NCI-H1930 (cell line): ENCODE measurements at places on chromosomes 1 and 21.

DNA sequence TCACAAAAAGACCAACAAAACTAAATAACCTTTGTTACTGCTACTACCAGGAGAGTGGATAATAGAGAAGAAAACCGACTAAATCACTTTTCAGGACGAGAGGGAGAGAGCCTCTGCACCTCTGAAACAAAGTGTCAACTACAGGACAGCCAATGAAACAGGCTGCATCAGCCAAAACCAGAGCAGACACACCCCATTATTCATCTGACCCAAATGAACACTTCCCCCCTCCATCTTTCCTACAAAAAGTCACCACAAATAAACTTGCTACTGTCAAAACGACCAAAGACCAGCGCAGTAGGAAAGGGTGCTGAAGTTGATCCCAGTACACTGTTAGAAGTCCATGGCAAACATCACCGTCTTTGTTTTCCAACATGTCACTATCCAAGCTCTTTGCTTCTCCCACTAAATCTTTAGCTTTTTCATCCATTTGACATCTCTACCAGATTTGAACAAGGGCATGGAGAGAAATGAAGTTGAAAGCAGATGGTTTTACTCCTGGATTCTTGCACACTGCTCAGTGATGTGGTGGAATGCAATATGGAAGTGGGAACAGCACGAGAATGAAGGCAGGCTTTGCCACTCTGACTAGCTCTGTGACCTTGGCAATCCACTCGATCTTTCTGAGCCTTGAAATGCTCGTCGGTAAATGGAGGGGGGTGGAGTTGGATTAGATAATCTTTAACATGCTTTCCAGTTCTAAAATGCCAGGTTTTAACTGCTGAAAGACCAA is 20.5 kb downstream of the DSTYK start:
- DNase-seq = no peak

- peak; percentile 26 for DNase-seq
Observed at GRCh38 chr1:44417351-44418021, 12.4 kb downstream of the RNF220 start.

- DNase-seq = no peak
Observed at GRCh38 chr1:245716561-245716960, 561.8 kb downstream of the KIF26B start.

- no peak for DNase-seq
Observed at GRCh38 chr1:209769171-209769904, 13.5 kb downstream of the TRAF3IP3 start.

GRCh38 chr1:5833911-5834310 is 158.3 kb downstream of the NPHP4 start:
- DNase-seq = no peak

DNA sequence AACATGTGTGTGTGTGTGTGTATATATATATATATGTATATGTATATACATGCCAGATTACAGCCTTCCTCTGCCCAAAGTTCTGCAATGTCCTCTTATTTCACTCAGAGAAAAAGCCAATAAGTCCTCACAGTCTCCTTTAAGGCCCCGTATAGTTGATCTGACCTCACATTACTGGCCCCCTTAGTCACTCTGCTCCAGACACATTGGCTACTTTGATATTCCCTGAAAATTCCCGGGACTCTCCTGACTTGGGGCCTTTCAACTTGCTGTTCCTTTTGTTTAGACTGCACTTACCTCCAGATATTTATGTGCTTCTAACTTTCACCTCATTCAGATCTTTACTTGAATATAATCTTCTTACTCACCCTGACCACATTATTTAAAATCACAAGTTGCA is 4.2 kb upstream of the BSDC1 start:
- no peak for DNase-seq

GRCh38 chr21:45330075-45330781 is 42.5 kb upstream of the POFUT2 start:
- no peak for DNase-seq

DNA sequence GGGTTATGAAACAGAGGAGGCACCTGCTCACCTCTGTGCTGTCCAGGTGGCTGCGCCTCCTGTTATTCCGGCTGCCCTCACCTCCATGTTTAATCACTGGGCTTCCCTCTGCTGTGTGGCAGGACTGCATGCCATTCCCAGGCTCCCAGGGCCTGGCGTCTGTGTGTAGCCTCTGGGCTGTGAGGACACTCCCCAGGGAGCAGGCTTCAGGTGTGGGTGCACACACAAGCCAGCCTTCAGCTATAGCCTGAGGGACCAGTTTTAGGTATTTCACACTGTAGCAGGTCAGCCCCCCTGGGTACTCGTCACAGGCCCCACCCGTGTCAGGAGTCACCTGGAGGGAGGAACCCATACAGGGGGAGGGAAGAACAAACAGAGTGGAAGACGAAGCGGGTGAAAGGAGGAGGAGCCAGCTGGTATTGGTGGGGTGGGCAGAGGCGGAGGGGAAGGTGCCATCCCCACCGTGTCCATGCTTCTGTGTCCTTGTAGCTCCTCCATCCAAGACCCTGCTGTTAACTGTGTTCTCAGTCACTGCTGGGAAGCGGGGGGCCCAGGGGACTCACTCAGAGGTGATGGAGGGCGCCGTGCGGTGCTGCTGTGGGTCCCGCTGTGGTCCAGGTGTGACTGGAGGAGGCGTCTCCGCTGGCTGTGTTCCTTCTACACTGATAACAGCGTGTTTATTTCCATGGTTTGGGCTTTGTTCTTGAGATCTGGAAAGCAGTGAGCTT is 158.6 kb downstream of the PGBD5 start:
- no peak for DNase-seq

DNA sequence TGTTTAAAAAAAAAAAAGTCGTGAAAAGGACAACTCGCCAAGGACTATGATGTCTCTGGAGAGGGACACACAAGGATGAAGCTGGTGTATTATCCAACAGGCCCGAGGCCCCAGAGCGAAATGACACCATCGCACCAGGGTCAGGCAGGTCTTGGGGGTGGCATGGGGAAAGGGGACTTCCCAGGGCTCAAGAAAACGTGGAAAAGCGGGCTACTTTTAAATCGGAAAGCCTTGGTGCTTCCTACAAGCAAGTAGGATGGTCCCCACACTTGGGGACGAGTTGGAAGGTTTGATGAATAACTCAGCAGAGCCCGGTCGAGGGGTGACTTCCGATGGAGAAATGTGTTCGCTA is 505 bp upstream of the GNPAT start:
- no peak for DNase-seq

GRCh38 chr1:25118546-25118945 is 113.8 kb downstream of the SYF2 start:
- DNase-seq = no peak

- no peak for DNase-seq
Observed at GRCh38 chr1:30335997-30336390, 387.4 kb downstream of the MATN1 start.

DNA sequence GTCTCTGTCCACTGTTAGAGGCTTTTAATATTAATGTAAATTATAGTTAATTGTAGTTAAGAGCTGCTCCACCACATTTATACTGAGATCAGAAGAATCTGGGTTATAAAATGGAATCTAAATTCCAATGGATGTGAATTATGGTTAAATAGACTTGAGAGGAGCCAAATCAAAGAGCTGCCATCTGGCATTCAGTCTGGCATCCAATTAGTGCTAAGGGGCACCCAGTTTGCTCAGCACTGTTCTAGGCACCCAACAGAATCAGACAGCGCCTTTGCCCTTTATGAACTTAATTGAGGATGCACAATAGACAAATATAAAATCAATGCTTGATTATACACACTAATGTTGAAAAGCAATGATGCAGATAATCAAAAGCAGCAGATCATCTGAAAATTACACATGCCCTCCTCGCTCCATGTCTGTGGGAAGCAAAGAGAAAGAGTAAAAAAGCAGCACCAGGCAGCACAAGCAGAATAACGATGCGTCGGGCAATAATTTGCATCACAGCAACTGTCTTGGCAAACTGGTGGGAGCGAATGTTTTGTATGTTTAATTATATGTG is 310.1 kb downstream of the BRINP2 start:
- DNase-seq = no peak

- DNase-seq = no peak
Observed at GRCh38 chr1:19444296-19445021, 40.9 kb downstream of the CAPZB start.

GRCh38 chr1:161305867-161306519 is 3.8 kb downstream of the MPZ start:
- no peak for DNase-seq

DNA sequence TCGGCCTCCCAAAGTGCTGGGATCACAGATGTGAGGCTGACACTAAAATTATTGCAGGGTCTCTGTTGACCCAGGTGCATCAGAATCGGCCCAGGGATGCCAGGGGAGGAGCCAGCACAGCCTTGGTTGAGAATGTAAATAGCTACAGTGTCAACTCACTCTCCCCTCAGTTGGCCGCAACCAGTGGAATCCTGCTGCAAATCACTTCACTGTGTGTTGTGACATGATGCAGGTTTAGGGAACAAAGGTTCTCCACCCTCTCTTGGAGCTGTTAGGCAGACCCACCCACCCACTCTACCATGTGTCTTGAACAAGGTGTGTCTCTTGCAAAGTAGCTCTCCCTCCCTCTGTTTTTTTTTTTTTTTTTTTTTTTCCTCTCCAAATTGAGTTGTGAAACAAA is 60.5 kb upstream of the SOD1 start:
- DNase-seq = no peak

DNA sequence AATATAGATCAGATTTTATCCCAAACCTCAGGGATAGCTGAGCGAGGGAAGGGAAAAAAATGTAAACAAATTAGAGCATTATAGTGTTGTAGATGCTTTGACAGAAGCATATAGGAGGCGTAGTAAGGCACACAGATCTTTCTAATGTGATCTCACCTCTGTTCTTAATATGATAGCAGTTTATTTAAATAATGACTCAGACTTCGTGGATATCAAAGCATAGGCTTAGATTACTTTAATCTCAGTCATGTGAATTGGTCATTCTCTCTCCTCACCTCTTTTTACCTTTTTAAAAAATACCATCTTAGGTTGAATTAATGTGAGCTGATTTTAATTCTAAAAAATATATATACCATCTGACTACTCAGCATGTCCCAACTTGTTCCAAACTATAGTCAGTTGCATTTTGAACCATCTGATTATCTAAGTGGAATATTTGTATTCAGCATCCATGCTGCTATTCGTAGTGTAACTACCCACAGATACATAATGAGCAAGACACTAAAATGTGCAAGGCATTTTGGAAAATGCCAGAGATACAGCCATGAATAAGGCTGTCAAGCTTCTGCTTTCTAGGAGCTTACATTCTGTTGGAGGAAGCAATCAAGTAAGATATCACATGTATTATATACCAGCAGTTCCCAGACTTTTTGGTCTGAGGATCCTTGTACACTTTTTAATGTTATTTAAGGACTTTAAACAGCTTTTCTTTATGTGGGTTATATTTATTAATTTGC is 76.7 kb downstream of the OSBPL9 start:
- DNase-seq = no peak

GRCh38 chr1:107529511-107530149 is 388.8 kb downstream of the NTNG1 start:
- peak; percentile 48 for DNase-seq

- DNase-seq = no peak
Observed at GRCh38 chr21:39155578-39155977, 27.7 kb downstream of the PSMG1 start.

DNA sequence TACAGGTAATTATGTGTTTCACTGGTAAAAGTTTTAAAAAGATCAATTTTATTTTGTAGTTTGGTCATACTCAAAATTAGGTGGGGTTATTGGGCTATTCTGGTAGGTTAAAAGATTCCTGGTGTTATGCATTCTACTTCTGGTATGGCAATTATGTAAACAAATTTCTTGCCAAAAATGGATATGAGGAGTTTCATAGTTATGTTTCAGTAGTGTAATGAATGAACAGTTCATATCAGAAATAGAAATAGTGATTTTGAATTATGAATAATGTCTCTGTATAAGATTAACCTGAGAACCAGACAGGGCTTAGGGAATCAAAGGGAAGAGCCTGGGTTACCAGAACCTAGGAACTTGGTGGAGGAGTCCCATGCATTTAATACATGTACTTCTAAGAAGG is 15.9 kb downstream of the ATF6 start:
- no peak for DNase-seq

DNA sequence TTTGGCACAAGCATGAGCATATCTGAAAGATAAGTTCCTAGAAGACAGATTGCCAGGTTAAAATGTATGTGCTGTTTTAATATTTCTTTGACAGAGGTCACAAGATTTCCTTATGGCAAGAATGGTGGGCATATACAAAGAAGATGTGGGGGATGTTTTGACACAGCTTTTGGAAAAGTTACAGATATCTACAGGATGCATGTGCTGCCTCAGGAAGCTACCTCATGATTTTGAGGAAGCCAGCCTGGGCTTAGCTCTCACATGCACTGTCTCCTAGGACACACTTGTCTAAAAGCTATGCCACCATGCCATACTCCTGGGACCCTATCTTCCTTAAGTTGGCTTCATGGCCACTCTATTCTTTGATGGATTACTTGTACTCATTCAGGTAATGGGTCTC is 99.9 kb downstream of the C1orf94 start:
- DNase-seq = no peak

DNA sequence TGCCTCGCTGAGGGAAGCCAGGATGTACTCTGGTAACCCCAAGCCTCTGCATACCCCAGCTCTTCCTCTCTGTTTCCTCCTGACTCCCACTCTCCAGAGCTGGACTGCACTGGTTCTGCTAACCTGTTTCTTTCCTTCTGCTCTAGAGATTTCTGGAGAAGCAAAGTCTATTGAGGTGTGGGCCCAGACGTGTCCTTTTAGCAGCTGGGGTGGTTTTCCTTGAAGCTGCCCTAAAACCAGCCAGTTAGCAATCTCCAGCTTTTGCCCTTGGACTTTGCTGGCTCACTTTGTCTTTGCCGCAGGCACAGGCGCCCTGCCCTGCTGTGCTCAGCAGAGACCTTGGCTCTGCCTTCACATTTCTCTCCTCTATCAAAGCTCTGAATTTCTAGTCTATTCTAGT is 171.8 kb upstream of the IVNS1ABP start:
- no peak for DNase-seq

DNA sequence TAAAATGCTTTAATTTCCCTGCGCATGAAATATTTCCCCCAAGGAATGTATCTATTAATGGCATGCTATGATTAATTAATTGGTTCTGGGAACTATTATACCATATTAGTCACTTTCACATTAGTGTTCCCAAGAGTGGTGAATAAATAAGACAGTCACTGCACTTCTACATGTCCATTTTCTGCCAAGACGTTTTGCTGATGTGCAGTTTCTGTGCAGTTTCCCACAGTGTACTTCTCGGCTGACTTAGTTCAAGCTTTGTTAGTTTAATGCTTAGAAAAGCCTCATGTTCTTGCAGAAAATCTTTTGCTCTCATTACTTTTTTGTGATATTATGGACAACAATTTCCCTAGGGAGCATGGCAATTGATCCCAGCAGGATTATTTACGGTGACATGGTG is 1014.5 kb downstream of the BRINP3 start:
- DNase-seq = no peak

DNA sequence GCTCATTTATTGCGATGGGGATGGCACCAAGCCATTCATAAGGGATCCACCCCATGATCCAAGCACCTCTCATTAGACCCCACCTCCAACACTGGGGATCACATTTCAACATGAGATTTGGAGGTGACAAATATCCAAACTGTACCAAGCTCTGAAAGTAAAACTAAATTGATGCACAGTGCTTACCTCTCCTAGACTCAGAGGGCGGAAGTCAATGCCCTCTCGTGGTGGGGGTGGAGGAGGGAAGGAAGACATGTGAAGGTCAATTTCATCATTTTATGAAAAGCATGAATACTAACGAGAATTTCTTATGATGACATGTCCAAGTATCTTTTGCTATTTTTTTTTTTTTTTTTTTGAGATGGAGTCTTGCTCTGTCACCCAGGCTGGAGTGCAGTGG is 120.0 kb downstream of the PGBD5 start:
- DNase-seq = no peak

- no peak for DNase-seq
Observed at GRCh38 chr21:42637267-42638041, 16.0 kb upstream of the PDE9A start.
